ENCODE measurements at places on chromosomes 16 and 17. TPM values are rescaled to one million over a fixed set of nuclear protein-coding genes. Genes with fewer than 3 reads are reported as not detected.

ARHGAP23 gene
- 1.6 TPM for polyA plus RNA-seq

ANKRD40CL gene
- not detected for polyA plus RNA-seq

FOXL1 gene
- polyA plus RNA-seq, result not detected

RNF227 gene
- polyA plus RNA-seq, result 4.7 TPM

GNPTG gene
- 31.5 TPM for polyA plus RNA-seq

TEKT5 gene
- not detected for polyA plus RNA-seq

TRIM65 gene
- 34.1 TPM for polyA plus RNA-seq

SBK1 gene
- 0.03 TPM for polyA plus RNA-seq
